ENCODE measurements at places on chromosomes 13 and 19.

- DNase-seq: no peak
These were observed 150.3 kb downstream of the SLITRK5 start for GRCh38 chr13:87821512-87821911.

- DNase-seq: no peak
These were observed 69.8 kb downstream of the SIAH3 start for GRCh38 chr13:45781553-45782326.

DNA sequence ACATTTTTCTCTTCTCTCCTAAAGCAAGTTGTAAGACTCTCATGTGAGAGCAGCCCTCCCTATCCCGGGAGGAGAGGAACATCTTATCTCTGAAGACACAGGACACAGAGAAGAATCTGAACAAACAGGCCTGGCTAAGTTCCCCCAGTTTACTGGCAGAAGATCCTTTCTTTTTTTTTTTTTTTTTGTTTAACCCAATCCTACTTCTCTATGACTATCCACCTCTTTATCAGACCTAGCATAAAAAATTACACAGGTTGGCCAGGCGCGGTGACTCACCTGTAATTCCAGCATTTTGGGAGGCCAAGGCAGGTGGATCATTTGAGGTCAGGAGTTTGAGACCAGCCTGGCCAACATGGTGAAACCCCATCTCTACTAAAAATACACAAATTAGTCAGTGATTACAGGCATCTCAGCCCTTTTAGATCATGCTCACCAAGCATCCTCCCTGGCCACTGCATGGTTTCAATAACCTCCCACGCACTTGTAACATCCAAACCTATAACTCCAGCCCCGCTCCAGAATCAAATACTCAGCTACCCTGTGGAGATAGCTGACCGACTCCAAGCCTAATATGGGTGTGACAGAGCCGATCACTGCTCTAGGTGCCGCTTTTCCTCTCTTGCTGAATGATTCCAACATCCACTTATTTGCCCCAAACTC is 27.3 kb upstream of the MUC16 start:
- DNase-seq: no peak

DNA sequence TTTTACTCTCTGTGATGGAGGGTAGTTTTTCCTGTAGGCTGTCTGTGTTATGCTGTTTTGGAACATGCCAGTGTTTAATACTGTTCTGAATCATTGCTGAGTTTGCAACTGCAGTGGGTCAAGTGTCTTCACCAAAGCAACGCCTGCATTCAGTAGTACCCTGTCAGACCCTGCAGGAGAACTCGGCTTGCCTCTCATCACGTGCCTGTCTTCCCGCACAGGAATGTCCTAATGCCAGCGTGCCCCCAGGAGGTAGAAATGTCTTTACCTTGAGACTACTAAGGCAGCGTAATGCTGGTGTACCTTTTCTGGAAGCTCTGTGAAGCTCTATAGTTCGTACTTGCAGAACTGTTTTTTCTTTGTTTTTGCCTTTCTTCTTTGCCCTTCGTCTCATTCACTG is 42.3 kb downstream of the POLR1D start:
- DNase-seq: no peak

DNA sequence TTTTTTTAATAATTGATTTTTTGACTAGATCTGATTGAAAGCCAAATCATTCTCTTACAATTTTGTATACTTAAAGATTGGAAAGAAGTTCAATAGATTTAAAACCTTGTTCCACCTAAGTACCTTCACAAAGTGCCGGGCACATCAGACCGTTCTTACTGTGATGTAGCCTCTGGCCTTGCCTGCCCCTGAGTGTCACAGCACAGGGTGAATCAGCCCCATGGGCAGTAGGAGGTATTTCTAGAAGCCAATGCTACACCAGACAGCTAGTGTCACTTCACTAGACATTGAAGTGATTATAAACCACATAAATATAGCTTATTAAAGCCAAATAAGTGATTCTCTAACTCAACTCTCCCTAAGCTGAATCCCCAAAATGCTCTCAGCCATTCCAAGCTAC is 131.3 kb downstream of the LACC1 start:
- no peak for DNase-seq
